ENCODE measurements at places on chromosomes 12 and 14. TPM values are rescaled to one million over a fixed set of nuclear protein-coding genes. Genes with fewer than 3 reads are reported as not detected.
A peak's percentile ranks its signal among the peaks of the same experiment; 100 is the strongest.

DNA sequence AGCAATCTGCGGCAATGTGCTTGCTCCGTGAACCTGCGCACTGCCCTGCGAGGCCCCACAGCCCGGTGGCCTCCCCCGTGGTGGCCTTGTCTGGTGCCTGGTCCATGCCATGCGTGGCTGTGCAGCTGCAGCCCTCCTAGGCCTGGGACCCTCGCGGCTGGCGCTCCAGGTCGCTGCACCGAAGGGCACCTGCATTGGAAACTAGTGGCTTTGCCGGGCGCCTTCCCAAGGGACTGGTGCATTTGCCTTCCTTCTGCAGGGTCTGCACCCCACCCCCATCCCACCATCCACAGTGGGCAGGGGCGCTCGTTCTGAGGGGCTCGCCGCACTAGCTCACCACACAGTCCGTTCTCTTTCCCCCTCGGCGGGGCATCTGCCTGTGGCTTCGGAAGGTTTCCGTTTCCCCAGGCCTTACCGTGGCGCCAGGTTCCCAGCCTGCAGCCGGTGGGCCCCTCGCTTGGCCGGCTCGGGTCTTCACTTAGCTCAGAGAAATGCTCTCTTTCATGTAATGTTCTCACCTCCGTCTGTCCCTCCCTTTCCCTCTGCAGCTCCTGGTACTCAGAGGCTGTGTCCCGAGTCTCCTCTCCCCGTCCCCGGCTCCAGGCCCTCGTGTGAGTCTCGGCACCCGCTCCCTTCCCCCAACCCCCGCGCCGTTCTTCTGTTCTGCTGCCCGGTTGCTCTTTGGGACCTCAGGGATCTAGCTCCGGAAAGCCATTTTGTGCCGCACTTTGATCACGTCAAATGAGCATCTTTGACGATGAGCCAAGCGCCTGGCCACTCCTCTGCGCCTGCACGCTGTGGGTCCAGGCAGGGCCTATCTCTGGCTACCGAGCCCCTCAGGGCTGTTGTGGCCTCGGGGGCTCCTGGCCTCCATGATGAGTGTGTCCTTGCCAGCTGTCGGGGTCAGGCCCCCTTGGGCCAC lies 31.9 kb downstream of the JAG2 start:
- DNase-seq = no peak

GRCh38 chr14:88669346-88669745 lies 106.5 kb downstream of the ZC3H14 start:
- no peak for DNase-seq

- DNase-seq = no peak
Measured at GRCh38 chr12:94109160-94109559, 39.2 kb upstream of the PLXNC1 start.

GRCh38 chr14:99233222-99234035 lies 38.6 kb downstream of the BCL11B start:
- DNase-seq = no peak

DNA sequence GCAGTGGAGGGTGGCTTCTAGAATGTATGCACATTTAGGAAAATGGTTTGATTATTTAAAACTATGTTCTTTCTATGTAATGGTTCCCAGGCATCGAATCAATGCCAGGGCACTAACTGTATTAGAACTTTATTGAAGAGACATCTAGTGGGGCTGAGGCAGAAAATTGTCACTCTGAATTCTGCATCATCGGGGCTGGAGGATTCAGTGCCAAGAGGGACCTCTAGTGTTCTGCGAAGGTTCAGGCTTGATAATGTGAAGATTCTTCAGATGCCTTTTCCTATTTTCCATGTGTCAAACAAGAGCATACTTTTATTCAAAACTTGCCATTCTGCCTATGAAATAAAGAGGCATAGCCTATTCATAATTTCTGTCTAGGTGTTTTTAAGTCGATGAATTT lies 146.3 kb downstream of the CAND1 start:
- peak; percentile 30 for DNase-seq

Gene PLEK2
- 22.4 TPM for total RNA-seq

DNA sequence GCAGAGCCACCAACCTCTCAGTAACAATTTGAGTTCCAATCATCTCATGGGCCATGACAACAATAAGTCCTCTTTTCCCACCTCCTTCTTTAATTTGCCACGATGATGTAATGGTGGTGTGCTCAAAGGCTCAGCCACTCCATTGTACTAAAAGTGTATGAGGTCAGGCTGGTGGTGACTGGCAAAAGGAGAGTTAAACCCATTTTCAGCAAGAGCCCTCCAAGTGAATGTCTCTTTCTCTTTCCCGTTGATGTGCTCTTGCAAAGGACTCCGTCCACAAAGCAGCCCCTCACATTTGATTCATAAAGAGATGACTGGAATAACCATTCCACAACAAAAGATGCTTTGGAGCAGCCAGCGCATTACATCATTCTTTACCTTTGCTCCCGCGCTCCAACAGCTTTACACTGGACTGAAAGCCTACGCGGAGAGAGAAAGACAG lies 41.6 kb downstream of the DUSP16 start:
- DNase-seq = no peak

- peak; percentile 33 for DNase-seq
Measured at GRCh38 chr12:94171595-94171930, 23.2 kb downstream of the PLXNC1 start.

Gene PCED1B
- 5.1 TPM for total RNA-seq

Gene BCDIN3D
- 6.2 TPM for total RNA-seq

- DNase-seq = no peak
Measured at GRCh38 chr12:21677622-21678277, 20.1 kb upstream of the LDHB start.

DNA sequence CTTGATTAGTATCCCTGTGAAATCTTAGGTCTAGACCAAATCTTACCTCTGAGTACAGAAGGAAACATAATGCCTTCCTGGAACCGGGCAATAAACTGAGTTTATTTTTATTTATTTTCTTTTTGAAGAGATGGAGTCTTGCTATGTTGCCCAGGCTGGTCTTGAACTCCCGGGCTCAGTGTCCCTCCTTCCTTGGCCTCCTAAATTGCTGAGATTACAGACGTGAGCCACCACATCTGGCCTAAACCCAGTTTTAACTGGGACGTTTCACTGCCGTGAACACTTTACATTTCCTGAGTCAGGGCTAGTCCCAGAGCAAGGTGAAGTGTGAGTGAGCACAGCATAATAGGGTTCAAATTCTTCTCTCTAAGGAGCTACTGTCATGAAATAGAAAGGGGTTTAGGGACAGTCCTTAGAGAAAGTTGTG lies 671 bp downstream of the GUCY2C start:
- DNase-seq = no peak

GRCh38 chr12:40559865-40560264 lies 132.4 kb upstream of the CNTN1 start:
- DNase-seq = no peak

Gene COL2A1
- not detected for total RNA-seq

- no peak for DNase-seq
Measured at GRCh38 chr12:42853370-42854140, 264.0 kb upstream of the PRICKLE1 start.

GRCh38 chr12:47863467-47863866 lies 41.3 kb downstream of the VDR start:
- peak; percentile 93 for DNase-seq

Gene NKX2-1
- not detected for total RNA-seq

Gene POTEG
- not detected for total RNA-seq

- no peak for DNase-seq
Measured at GRCh38 chr14:57297852-57298251, 29.1 kb downstream of the AP5M1 start.

Data from MCF 10A (cell line).